ENCODE measurements at places on chromosomes 4 and X.

DNA sequence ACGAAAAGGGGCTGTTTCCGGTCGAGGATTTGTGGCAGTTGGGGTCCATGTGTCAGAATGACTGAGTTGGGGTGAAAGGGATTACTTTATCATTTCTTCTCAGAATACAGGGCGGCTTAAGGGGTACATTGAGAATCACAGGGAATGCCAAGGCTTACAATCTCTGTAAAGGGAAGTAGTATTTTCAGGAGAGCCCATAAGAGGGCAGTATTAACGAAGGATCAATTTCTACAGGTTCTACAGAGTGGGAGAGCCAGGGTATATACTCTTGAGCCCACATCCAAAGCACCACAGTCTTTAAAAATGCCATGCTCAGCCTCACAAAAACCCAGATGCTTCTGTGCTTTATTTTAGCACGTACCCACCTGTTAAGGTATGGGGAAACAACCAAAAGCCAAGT lies 67.7 kb upstream of the ZXDA start:
- no peak for DNase-seq

DNA sequence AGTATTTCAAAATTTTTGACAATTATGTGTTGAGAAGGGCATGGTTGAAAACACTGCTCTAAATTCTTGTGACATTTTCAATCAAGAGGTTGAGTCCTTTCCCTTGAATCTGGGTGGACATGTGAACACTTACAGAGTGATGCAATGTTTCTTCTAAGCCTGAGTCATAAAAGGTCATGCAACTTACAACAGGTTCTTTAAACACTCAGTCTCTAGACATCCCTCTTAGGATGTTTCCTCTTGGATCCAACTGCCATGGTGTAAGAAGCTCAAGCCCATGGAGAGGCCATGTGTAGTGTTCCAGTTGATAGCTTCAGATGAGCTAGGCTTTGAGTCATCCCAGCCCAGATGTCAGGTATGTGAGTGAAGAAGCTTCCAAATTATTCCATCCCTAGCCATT lies 232.2 kb upstream of the MAOA start:
- DNase-seq: no peak

- no peak for DNase-seq
These were observed 68.1 kb upstream of the BCOR start for GRCh38 chrX:40165861-40166260.

- no peak for DNase-seq
These were observed 11.5 kb downstream of the COL25A1 start for GRCh38 chr4:109290918-109291317.

- no peak for DNase-seq
These were observed 5.0 kb upstream of the RP2 start for GRCh38 chrX:46831765-46832327.

DNA sequence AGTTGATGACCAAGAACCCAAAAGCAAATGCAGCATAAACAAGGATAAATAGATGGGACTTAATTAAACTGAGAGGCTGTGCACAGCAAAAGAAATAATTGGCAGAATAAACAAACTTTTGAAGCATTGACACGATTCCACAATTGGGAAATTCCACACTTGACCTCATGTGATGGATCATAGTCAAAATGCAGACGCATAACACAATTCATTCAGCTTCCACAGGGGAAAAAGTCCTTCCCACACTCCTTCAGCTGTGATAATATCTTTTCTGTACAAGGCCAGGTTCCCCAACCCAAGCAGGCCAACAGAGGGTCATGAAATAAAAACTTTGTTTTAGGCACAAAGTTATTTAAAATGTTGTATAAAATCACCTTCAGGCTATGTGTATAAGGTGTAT lies 66.6 kb upstream of the SLIT2 start:
- DNase-seq: no peak

GRCh38 chr4:5120468-5120867 lies 69.2 kb downstream of the STK32B start:
- no peak for DNase-seq

DNA sequence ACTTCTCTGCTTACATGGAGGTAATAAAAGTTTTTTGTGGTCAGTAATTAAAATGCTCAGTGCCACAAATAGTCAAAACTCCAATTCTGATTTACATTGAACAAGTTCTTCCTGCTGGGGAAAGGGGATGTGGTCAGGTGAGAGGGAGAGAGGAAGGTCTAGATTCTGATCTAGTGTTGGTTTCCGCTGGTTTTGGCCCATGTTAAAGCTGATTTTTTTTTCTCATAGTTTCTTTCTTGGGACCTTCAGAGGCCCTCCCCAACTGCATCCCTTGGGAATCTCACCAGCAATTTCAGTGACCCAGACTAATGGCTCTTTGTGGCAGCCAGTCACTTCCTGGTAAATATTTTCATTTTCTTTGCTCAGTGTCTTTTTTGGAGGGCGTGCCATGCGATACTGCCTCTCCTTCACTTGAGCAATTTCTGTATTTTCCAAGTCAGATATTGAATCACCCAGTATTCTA lies 332.7 kb downstream of the RAPGEF2 start:
- no peak for DNase-seq

DNA sequence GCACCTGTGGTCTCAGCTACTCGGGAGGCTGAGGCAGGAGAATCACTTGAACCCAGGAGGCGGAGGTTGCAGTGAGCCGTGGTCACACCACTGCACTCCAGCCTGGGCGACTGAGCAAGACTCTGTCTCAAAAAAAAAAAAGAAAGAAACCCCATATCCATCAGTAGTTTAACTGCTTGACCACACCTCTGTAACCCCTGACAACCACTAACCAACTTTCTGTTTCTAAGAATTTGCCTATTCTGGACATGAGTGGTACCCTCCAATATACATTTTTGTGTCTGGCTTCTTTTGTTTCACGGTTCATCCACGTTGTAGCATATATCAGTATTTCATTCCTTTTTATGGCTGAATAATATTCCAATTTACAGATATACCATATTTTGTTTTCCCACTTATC lies 9.1 kb downstream of the PPAT start:
- DNase-seq: no peak
